ENCODE measurements at places on chromosomes 3 and 15.
A peak's percentile ranks its signal among the peaks of the same experiment; 100 is the strongest.

GRCh38 chr3:123984957-123985356 is 7.0 kb downstream of the ROPN1 start:
- DNase-seq: no peak

DNA sequence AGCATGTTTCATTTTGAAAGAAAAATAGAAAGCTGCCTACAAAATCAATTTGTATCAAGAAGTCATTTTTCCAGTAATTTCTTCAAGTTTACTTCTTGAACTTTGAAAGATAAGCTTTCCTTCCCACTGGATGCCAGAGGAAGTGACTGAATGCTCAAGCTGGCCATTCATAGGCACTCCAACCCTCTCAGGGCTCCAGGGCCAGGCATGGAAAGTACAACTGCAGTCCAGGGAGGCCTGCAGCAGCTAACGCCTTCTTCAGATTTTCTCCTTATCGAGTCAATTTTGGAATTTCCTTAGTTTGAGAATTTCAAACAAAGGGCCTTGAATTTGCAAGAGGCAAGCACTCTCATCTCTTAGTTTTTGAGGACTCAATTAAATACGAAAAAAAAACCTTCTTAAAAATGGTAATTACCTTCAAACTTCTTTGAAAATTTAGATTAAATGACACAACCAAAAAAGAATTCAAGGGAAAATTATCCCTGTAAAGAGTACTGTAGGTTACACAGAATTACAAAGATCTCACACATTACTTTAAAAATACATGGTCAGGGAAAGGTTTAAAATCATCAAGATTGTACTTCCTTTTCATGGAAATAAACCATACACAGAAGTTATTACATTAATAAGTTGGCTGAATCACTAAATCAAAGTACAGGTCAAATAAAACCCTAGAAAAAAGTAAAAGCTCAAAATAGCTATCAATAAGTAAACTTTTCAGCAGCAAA is 2.5 kb downstream of the UBP1 start:
- peak; percentile 24 for DNase-seq

- no peak for DNase-seq
Measured at GRCh38 chr15:65619626-65620290, 2.0 kb upstream of the SLC24A1 start.

- no peak for DNase-seq
Measured at GRCh38 chr3:16844791-16845190, 40.0 kb upstream of the PLCL2 start.

DNA sequence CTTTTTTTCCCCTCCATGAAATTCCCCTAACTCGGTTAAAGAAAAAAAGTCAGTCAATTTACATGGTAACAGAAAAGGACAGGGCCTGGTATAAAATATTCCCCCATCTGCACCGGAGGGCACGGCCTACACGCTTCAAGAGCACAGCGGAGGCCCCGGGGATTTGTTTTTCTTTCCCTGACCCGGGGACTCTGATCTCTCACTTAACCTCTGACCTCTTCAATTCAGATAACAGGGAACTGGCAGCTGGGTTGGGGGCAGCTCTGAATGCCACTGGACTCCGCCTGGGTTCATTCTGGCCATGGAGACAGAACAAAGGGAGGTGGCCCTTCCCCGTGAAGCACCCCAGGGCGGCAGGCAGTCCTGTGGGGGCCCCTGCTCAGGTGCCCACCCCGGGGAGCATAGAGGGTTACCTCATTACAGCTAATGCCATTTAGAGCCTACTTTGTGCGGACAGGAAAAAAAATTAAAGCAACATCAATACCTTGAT is 257.5 kb downstream of the SHQ1 start:
- no peak for DNase-seq

- no peak for DNase-seq
Measured at GRCh38 chr3:131082871-131083863, 56.5 kb downstream of the NEK11 start.

DNA sequence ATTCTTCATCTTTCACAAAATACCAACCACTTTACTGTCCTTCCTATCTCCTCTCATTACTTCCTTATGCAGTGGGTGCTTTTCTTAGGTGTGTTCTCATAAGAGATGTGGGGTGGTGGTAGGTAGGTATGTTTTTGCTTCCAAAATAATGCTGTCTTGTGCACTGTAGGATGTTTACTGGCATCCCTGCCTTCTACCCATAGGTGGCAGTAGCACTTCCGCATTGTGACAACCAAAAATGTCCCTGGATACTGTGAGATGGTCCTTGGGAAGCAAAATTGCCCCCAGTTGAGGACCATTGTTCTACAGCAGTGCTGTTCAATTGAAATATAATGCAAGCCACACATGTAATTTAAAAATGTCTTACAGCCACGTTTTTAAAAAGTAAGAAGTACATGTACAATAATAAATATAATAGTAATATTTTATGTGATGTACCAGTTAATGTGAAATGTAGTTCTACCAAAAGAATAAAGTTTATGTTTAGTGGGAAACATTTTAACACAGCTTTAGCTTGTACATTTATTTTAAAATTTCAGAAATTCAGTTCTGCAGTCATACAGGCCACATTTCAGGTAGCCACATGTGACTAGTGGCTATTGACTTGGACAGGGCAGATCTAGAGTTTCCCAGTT is 75.2 kb downstream of the NEO1 start:
- DNase-seq: peak; percentile 38

DNA sequence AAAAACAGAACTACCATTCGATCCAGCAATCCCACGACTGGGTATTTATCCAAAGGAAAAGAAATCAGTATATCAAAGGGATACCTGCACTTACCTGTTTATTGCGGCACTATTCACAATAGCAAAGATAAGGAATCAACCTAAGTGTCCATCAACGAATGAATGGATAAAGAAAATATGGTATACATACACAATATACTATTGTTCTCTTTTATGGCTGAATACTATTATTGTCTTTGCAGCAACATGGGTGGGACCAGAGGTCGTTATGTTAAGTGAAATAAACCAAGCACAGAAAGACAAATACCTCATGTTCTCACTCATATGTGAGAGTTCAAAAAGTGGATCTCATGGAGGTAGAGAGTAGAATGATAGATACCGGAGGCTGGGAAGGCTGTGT is 118.3 kb upstream of the FAM3D start:
- no peak for DNase-seq

DNA sequence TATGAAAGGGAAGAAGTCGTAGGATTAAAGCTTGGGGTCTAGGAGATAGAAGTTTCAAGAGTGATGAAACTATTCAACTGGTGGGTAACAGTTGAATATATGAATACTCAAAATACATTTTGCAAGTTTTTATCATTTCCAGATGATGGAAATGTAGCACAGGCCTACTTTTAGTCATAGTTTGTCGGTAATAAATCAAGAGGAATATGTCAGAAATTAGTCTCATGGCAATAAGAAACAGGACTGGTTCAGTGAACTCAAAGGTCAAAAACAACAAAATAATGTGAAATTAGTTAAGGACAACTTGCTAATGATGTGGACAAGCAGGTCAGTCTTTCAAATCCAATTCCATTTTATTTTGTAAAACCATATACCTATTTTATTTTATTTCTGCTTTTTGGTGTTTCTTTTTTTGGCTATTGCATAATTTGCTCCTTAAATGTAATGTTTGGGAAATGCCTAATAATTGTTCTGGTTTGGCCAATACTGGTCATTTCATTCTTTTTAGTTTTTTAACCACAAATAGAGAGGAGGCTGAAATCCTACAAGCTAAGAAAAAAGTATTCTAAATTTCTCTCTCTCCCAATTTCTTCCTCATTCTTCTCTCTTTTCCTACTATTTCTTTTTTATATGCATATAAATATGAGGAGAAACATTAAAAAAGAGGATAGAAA is 195.2 kb upstream of the ARHGEF26 start:
- DNase-seq: no peak

DNA sequence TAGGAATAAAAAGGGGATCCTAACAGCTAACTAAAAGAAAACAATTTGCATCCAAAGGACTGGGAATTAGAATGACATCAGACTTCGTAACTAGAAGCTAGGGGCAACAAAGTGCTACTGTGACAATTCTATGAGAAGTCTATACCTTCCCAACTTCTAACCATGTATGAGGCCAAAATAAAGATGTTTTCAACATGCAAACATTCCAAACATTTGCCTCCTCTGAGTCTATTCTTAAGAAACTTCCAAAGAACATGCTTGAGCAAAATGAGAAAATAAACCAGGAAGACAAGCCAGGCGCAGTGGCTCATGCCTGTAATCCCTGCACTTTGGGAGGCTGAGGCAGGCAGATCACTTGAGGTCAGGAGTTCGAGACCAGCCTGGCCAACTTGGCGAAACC is 13.1 kb upstream of the RNF7 start:
- DNase-seq: no peak

DNA sequence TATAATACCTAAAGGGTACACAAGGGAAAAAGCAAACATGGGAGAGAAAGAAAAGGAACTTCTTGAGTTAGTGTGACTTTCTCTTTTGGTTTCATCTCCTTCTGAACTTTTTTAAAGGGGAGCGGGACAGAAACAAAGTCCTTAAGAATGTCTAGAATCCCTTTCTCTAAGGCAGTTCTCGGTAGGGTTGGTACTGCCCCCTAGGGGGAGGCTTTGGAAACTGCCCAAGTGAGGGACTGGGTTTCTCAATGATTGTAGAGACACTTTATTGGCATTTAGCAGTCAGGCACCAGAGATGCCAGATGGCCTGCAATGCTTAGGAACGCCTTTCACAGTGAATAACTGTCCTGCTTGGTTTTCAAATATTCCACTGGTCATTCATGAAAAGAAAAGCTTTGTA is 172.7 kb downstream of the WDR72 start:
- peak; percentile 26 for DNase-seq

GRCh38 chr3:112776000-112776399 is 70.7 kb downstream of the CD200R1L start:
- no peak for DNase-seq

GRCh38 chr15:73936181-73936580 is 9.9 kb downstream of the LOXL1 start:
- DNase-seq: no peak

DNA sequence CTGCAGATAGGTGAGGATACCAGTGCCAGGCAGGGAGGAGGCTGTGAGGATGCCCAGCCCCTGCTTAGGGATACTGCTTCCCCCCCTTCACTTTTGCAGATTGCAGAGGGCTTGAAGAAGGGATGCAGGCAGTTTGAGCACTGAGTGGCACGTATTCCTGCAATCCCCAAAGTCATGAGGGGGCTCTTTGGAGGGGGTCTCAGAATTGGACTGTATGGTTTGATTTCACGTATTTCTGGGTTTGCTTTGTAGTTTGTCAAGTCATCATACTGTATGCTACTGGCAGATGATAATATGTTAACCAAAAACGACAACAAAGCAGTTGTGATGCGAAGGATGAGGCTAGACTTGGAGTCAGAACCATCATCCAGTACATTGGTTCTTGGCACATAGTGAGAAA is 28.1 kb downstream of the CHST14 start:
- DNase-seq: no peak

GRCh38 chr15:31955734-31956133 is 74.6 kb upstream of the CHRNA7 start:
- DNase-seq: no peak

DNA sequence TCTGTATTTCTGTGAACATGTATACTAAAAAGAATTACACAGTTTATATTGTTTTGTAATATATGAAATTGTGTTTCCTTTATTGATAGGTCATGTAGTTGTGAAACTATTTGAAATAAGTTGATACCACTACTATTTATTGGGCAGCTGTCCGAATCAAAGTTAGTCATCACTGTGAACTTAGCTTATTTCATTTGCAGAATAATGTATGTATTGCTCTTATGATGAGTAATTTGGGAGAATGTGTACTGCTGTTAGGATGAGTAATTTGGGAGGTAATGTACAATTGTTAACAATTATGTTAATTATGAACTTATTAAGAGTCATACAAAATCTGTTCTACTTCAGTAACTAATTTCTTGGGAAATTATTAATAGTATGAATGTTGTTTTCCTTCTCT is 22.2 kb downstream of the FXR1 start:
- no peak for DNase-seq

- DNase-seq: no peak
Measured at GRCh38 chr3:33537133-33537532, 96.9 kb upstream of the UBP1 start.

DNA sequence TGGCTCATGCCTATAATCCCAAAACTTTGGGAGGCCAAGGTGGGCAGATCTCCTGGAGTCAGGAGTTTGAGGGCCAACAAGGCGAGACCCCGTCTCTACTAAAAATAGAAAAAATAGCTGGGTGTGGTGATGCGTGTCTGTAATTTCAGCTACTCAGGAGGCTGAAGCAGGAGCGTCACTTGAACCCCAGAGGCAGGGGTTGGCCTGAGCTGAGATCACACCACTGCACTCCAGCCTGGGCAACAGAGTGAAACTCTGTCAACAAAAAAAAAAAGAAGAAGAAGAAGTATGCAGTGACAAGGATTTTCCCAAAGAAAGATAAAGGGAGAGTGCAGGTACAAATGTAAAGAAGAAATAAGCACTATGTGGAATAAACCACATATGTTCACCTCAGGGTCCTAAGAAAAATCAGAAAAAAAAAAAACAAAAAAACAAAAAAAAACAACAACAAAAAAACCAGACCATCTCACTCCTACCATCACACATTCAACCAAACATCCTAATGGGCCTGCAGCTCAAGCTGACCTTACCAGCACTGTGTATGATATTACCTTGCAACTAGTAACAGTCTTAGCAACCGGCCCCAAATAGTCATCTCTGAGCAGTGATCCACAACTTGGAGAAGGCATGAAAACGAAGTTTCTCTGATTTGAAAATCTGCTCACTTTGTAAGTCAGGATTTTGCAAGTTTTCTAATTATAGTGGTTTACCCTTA is 296.7 kb upstream of the PROK2 start:
- no peak for DNase-seq

GRCh38 chr3:112514527-112515128 is 15.4 kb upstream of the BTLA start:
- DNase-seq: no peak

DNA sequence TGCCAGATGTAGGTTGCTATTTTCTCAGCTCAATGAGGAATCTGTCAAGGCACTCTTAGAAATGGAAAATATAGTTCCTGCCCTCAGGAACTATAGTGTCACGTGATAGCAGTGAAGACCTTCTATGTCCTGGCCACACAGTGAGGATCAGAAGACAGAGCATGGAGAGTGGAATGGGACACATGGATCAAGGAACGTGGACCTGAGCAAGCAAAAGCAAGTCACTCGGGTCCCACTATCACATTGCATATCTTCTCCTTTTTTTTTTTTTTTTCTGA is 21.2 kb downstream of the SMAD3 start:
- peak; percentile 48 for DNase-seq

DNA sequence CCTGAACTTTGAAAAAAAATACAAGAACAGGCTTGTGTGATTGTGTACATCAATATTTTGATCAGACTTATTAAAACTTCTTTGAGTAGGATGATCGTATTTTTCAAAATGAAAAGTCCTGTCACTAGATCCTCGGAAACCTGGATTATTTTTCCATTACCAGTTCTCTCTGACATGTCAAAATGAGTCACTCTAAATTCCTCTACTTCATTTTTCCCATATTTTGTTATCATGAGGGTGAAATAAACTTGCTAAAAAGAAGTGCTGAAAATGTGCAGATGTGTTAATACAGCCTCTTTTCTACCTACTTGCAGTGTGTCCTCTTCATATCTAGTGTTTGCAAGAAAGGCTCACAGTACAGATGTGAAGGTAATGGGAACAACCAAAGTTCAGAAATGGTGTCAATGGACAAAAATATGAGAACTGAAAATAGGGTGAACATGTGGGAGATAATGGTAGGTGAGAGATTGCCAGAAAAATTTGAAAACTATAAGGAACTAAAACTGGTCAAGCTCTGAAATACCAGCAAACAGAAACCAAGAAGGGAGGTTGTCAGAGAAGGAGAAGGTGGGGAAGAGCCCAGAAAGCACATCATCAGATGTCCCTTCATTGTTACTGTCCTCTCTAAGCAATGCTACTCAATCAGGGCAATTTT is 108.2 kb downstream of the EOMES start:
- DNase-seq: no peak

GRCh38 chr3:10493202-10493589 is 12.2 kb downstream of the ATP2B2 start:
- DNase-seq: no peak
